ENCODE measurements at places on chromosomes 7 and 10.

GRCh38 chr10:126500185-126500584 is 111.9 kb upstream of the ADAM12 start:
- DNase-seq = no peak

- no peak for DNase-seq
These were observed 65.3 kb downstream of the VCL start for GRCh38 chr10:74063256-74063655.

DNA sequence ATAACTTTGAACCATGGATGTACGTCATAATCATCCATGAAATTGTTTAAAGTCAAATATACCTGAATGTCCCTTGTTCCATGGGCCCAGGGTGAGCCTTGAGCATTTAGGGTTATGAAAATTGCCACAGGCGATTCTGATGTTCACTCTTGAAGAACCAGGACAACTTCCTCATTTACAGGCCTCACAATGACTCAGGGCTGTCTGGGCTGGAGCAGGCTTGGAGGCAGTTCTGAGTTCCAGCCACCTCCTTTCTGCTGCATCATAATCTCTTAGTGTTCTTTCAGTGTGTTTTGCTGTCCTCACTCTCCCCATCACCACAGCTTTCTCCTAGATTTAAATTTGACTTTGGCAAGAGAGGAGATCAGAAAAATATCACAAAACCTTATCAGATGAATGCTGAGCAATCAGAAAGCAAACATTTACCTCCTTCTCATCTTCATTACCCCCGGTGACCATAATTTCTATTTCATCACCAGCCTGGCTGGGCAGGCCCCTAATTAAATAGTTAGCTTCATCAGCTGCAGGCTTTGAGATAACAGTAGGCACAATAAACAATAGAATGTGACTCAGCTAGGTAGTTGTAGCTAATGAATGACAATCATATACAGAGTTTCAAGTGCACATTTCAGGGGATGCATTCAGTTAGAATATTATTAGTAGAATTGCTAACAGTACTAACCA is 571.0 kb downstream of the SH2D4B start:
- peak; percentile 23 for DNase-seq

GRCh38 chr10:71684356-71685173 is 35.0 kb downstream of the C10orf105 start:
- no peak for DNase-seq

DNA sequence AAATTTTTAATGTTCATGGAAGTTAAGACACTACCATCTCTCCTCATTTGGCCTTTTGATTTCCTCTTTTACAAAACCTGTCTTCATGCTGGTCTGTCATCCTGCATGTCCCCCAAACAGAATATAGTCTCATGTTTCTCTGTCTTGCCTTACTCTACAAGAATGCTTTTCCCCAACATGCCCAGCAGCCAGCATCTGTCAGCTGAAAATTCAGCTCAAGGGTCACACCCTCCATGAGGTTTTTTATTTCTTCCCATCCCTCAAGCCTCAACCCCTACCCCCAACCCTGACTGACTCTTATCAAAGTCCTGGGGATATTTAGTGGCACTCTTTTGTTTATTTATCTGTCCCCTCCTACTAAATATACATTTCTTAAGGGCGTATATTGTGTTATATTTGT is 202.0 kb downstream of the ANK3 start:
- DNase-seq = no peak

DNA sequence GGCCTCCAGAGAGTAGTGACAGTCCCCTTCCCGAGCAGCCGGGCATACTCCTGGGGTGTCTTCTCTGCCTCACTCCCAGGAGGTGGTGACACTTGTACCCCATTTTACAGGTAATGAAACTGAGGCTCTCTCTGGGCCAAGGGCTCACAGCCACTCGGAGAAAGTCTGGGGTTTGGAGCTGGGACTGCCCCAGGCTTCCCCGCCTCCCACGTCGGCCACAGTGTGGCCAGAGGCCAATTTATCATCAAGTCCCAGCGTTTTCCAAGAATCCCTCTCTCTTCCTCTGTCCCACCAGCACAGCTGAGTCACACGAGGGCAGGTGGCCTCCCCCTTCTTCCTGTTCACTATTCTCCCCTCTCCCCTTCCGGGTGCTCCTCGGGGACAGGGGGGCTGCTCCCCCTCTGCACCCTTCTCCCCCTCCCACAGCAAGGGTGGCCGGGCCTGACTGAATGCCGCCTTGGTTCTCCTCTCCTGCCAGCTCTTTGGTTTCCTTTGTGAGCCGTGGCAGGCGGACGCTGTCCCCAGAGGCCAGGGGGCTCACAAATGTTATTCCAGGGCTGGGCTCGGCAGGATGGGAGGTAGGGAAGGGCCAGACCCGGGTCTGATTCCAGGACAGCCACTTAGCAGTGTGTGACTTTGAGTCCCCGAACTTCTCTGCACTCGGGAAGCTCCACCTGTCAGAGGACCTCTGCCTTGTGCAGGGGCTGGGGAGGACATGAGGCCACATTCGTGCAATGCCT is 17.7 kb downstream of the CLIP2 start:
- peak; percentile 36 for DNase-seq

DNA sequence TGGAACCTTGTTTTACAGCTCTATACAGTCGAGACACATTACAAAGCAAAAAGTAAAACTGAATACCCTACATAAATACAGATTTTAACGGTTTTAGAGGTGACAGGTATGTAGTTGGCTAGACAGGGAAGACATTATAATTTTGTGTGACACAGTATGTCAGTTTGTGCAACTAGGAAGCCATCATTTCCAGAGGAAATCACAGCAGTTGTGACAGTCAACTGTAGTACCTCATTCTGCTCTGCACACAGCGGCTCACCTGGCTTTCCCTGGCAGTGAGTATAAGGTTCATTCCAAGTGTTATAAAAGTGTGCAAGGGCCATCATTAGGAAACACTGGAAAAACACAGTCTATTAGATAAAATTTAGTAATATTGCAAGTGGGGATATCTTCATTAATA is 501.6 kb upstream of the PHF14 start:
- DNase-seq = no peak

GRCh38 chr7:88184848-88185304 is 35.0 kb downstream of the SRI start:
- DNase-seq = no peak

DNA sequence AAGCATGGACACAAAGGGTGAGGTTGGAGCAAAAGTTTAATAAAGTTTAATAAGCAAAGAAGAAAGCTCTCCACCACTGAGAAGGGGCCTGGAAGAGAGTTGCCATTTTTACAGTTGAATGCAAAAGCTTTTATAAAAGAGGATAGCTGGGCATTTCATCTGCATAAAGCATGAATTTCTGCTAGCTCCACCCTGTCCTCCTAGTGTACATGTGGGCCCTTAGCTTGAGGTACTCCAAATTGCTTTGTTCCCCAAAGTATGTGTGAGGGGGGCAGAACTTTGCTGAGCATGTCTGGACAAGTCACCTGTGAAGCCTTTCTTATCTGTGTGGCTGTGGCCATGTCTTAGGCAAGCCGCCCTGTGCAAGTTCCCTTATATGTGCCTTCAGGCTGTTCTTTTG is 22.6 kb upstream of the CROT start:
- DNase-seq = no peak

GRCh38 chr10:102738692-102739121 is 5.0 kb upstream of the WBP1L start:
- DNase-seq = no peak

GRCh38 chr7:146639291-146639690 is 522.7 kb downstream of the CNTNAP2 start:
- DNase-seq = no peak

DNA sequence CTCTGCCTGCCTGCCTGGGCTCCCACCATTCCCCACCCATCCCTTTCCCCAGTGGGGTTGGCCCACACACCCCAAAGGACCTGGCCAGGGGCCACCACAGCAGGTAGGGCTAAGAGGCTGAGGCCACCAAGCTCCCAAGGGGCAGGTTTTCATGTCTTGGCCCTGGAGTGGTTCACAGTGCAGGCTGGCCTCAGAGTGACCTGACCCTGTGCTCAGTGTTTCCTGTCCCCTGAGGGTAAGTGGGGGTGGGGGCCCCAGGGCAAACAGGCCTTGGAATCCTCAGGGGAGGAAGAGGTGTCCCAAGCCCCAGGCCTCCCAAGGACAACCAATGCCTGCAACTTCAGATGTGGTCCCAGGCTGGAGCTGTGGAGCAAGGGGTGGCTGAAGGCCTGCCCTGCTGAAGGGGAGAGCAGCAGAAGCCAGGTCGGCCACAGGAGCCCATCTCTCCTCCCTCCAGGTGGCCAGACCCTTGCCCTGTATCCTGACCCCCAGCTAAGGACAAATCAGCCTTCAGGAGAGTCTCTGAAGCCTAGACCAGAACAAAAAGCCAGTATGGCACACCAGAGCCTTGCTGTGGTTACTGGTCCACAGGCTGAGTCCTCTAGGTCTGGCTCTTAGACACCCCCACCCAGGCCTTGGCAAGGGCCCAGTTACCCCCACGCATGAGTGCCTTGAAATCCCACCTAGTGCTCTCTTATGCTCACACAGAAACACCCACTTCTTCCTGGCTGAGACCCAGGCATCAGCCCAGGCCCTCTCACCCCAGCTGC is 27.6 kb downstream of the POLL start:
- no peak for DNase-seq

GRCh38 chr7:18345641-18346234 is 149.8 kb upstream of the HDAC9 start:
- peak; percentile 30 for DNase-seq

DNA sequence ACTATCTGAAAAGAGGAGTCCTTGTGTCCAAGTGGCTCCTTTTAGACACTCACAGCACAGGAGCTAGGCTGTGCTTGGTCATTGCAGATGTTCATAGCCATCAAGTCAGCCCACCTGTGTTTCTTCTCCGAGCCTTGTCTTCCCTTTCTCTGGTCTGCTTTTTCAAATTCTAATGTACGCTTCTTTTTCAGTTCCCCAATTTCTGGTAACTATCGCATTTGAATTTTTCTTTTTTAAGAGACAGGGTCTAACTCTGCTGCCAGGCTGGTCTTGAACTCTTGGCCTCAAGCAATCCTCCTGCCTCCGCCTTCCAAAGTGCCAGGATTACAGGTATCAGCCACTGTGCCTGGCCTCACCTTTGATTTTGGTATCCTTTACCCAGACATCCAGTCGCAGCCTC is 18.9 kb downstream of the APBB1IP start:
- no peak for DNase-seq

- DNase-seq = no peak
These were observed 31.4 kb downstream of the OAT start for GRCh38 chr10:124387078-124387874.

DNA sequence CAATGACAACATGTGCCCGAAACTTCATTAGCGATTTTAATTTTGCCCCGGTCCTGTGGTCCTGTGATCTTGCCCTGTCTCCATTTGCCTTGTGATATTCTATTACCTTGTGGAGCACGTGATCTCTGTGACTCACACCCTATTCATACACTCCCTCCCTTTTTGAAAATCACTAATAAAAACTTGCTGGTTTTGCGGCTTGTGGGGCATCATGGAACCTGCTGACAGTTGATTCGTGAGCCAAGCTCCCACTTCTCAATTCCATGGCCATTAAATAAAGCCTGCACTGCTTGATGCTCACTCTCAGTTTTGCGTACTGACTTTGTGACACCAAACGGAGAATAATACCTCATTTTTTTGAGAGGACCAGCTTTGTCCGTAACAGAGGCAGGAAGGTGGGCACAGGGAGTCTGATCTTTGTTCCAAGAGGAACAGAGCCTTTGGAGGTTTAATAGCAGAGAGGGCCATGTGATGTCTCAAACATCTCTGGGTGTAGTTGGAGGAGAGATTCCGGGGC is 3.8 kb upstream of the ADAMTS14 start:
- DNase-seq = no peak

DNA sequence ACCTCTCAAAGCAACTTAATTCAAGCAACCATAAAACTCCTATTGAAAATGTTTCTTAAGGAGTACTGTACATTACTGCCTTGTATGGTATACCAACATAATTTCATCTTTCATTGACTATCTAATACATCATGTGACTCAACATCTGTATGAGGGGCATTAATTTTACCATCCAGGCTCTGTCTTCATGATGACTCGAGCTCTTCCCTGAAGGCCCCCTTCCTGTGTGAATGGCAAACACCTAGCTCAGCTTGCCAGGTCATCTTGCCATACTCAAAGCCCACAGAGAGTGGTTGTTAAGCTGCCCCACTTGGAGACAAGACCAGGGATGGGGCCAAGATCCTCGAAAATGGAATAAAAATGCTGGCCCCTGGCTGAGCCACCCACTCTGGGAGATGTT is 82.4 kb downstream of the SGMS1 start:
- DNase-seq = no peak

DNA sequence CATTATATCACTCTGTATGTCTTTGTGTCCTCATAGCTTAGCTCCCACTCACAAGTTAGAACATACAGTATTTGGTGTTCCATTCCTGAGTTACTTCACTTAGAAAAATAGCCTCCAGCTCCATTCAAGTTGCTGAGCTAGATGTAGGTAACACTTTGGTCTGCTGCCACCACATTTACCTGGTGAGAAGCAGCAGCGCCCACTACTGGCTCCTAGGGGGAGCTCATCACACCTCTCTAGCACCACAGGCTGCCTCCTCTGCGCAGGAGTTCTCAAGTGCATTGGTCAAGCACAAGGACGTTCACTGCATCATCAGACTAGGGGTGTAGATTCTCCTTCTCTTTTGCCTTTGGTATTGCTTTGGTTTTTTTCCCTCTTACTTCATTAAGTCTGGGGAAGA is 530.9 kb upstream of the AUTS2 start:
- no peak for DNase-seq

- DNase-seq = no peak
These were observed 50.2 kb downstream of the KCNH2 start for GRCh38 chr7:150927956-150928344.

DNA sequence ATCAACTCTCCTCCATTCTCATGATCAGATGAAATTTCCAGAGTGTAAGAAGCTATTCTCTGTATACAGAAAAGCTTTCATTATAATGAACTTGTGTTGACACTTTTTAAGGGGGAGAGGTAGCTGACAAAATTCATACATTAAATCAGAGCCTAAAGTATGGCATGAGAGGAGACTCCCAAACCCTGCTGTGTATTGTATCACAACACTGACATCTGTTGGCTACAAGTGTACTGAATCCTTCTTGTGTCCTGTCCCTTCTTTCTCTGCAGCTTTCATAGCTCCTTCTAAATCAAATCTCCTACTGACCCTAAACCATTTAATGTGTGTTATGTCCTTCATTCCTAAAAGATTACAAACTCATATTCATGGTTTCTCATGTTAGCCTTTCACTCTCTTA is 70.9 kb downstream of the GCC1 start:
- DNase-seq = peak; percentile 23

GRCh38 chr7:111801277-111801676 is 239.0 kb upstream of the IMMP2L start:
- no peak for DNase-seq

DNA sequence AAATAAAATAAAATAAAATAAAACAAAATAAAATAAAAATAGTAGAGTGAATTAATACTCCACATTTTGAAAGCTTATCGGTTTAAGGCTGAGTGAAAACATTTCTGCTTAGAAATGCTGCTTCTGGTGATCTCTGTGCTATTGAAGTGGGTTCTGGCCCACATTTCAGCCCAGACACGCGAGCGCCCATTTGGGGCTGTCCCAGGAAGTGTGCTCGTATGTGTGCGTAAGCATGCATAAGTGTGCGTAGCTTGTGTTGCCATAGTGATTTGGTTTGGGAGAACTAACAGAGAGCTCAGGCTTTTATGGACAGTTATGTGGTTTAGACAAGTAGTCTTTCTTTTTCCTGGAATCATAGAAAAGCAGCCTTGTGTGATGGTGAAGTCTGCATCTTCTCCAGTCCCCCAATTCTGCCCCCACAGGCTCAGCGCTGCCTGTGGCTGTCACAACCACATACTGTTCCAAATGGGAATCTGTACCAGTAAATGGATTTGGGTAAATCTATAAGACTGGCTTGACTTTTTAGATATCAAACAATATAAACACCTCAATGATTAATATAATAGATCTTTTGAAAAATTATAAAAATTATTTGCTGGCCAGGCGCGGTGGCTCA is 29.8 kb upstream of the PURB start:
- DNase-seq = no peak

GRCh38 chr7:133672866-133673265 is 420.0 kb downstream of the EXOC4 start:
- DNase-seq = peak; percentile 34
